SJCRH30 (cell line): ENCODE measurements at places on chromosomes 7 and 10. TPM values are rescaled to one million over a fixed set of nuclear protein-coding genes. Genes with fewer than 3 reads are reported as not detected.

The CALML5 gene
- not detected in 2 replicates for total RNA-seq

DNA sequence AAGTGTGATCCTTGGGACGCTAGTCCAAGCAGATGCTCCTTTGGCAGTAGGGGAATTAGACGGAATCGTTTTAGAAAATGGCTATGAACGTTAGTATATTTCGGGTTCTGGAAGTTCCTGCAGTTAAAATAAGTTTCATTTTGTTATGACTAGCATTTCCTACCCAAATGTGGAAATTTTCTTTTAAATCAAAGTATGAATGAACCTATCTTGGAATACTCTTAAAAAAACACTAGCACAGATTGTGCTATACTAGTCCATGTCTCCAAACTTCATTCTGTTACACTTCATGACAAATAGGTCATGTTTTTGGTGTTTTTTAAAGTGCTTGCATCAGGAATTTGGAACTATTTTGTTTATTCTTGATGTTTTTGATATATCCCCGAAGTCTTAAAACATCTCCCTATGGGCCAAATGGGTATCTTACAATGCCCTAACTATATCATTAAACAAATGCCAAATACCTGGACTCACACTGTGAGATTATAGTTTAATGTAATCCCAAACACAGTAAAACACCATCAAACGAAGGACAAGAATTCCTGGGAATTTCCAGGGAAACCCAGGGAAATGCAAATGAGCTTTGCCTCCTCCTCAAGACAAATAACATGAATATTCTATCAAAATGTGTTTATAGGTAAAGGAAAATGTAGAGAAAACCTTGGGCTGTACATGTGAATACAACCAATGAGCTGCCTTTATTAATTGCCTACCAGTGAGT, 75.9 kb upstream of the PTPRZ1 start:
- no peak overlapping the region for H3K27ac ChIP-seq
- no peak overlapping the region for H3K4me3 ChIP-seq
- DNase-seq: no peak
- no peaks in the 10 kb centered on the region; the same call in 1 of the 2 replicates for H3K27me3 ChIP-seq
- H3K36me3 ChIP-seq: no peaks in the 10 kb centered on the region

GRCh38 chr10:112340601-112341000, 33.3 kb upstream of the ACSL5 start:
- H3K4me1 ChIP-seq: no peaks in the 10 kb centered on the region; the same call in 1 of the 2 replicates
- no peaks in the 10 kb centered on the region for H3K27me3 ChIP-seq
- H3K4me3 ChIP-seq: no peak overlapping the region

DNA sequence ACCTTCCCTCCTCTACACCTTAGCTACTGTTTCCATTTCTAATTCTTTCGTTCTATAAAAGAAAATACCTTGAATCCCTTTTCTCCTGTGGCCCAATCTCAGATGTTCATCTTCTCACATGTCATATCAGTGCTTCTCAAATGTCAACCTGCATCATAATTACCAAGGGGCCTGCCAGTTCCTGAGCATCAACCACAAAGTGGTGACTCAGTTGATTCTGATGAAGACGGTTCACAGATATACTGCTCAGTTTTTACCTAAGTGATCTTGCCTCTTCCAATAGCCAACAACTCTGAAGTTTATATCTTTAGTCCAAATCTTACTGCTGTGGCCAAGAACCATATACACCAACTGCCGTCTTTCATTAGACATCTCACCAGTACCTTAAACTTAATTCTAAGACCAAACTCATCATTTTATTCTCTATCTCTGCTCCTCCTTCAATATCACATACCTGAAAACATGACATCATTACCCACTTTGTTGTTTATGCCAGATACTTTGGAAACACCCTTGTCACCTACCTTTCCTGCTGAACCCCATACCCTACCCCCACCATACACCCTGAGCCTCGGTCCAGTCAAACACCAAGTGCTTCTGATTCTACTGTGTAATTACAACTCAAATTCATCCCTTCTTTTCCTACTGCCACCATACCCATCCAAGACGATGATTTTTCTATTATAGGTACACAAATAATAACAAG, 115.5 kb downstream of the LMBR1 start:
- H3K27me3 ChIP-seq: no peaks in the 10 kb centered on the region
- no peak for DNase-seq
- H3K4me3 ChIP-seq: no peak overlapping the region
- H3K27ac ChIP-seq: no peak overlapping the region
- no peaks in the 10 kb centered on the region for H3K36me3 ChIP-seq
- no peaks in the 10 kb centered on the region for H3K4me1 ChIP-seq

DNA sequence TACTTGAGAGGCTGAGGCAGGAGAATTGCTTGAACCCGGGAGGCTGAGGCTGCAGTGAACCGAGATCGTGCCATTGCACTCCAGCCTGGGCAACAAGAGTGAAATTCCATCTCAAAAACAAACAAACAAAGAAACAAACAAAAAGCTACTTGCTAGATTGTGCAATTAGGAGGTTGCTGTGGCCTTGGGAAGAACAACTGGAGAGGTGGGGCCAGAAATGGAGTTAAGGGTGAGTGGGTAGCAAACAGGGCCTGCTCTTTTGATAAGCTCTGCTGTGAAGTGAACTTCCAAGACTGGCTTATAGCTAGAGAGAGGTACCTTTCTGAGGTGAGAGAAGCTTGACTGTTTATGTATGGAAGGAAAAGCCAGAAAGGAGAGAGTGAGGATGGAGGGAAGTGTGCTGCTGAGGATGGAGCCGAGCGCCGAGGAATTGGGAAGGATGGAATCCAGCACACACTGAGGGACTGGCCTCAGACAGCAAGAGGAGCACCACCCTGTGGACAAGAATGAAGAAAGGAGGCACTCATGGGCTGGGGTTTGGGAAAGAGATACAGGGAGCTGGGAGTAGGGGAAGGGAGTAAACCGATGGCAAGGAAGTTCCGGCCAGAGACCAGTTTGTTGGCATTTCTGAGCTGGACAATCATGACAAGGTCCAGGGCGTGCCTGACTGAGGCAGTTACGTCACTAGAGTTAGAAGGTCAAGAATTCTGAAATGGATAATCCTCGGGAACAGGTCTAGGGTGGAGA, 7.0 kb upstream of the RPEL1 start:
- DNase-seq: peak; percentile 39
- H3K27ac ChIP-seq: no peak overlapping the region
- H3K27me3 ChIP-seq: no peaks in the 10 kb centered on the region
- H3K4me3 ChIP-seq: no peak overlapping the region

GRCh38 chr7:28355635-28356319, 56.5 kb upstream of the CREB5 start:
- H3K36me3 ChIP-seq: no peaks in the 10 kb centered on the region
- no peak overlapping the region; the same call in 1 of the 2 replicates for H3K4me3 ChIP-seq
- DNase-seq: peak; percentile 38
- H3K27ac ChIP-seq: no peak overlapping the region
- no peaks in the 10 kb centered on the region for H3K27me3 ChIP-seq

DNA sequence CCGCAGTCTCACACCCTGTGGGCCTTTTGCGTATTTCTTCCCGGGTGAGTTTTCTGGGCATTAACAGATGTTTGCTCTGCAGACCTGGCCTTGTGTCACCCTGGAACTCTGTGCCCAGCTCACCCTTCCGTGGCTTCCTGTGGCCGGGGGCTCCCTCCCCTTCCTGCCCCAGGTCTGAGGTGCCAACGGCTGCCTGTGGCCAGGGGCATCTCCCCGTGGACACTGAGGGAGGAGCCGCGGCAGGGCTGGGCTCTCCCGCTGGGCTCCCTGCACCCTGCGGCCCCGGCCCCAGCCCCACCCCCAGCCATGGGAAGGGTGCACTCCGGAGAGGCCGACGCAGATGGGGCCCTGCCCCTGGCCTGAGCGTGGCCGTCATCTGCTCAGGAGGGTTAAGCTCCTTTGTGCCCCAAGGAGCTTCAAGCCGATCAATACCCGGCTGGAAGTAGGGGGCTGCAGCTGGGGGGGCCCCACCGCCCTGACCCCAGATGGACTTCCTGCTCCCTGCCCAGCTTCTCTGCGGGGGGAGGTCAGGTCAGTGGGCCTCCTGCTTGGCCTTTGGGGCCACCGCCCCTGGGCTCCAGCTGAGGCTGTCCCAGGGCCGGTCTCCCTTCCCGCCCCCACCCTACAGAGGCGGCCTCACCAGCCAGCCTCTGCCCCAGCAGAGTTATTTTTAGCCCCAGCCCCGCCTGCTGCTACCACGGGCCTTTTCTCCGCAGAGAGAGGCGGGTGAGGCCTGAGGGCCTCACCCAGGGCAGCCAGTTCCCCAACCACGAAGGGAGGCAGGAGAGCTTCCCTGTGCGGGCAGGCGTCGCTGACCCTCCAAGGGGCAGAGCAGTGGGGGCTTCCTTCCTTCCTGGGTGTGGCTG, 24.2 kb downstream of the PWWP2B start:
- H3K4me1 ChIP-seq: peaks cover 27% of the 10 kb centered on the region
- no peaks in the 10 kb centered on the region for H3K36me3 ChIP-seq
- peak; percentile 45 for DNase-seq
- no peak overlapping the region for H3K4me3 ChIP-seq

GRCh38 chr10:79326361-79327089, 20.7 kb upstream of the PPIF start:
- H3K27me3 ChIP-seq: no peaks in the 10 kb centered on the region
- no peak overlapping the region for H3K27ac ChIP-seq
- no peak for DNase-seq
- H3K4me1 ChIP-seq: peaks cover 27% of the 10 kb centered on the region
- no peaks in the 10 kb centered on the region for H3K36me3 ChIP-seq
- no peak overlapping the region for H3K4me3 ChIP-seq

DNA sequence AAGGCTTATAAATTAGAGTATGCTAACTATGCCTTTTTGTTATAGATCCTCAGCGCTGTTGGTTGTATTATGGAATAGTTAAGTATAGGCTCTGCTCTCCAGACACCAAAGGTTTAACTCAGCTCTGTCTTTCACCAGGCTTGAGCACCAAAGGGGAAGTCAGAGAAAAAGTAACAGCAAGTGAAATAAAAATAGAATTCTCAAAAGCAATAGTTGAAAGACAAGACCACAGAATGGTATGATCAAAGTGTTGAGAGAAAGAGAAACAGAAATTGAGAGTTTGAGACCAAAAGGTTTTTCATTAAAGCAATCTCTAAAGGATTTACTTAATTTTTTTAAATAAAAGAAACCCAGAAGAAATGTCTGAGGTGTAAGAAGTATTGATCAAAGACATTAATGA, 529.8 kb upstream of the C7orf33 start:
- no peak for DNase-seq
- H3K4me1 ChIP-seq: no peaks in the 10 kb centered on the region
- H3K36me3 ChIP-seq: no peaks in the 10 kb centered on the region
- H3K27me3 ChIP-seq: no peaks in the 10 kb centered on the region; the same call in 1 of the 2 replicates
- no peak overlapping the region for H3K27ac ChIP-seq
- no peak overlapping the region for H3K4me3 ChIP-seq
